ENCODE measurements at places on chromosomes 4 and X.

DNA sequence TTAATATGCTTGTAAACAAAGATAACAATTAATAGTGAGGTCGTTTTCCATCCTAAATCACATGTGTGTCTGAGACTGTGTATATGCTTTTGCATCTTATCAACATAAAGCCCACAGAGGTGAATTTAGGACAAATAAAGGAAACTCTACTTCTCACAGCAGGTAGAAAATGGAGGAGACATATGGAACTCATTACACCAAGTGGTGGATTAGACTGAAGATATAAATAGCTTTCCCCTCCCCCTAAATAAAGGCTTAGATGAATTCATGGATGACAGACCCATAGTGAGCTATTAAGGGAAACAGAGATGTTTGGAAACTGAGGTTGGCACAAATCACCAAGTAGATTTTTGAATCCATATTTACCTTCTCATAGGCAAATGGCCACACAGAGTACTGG lies 79.7 kb downstream of the GRIA3 start:
- DNase-seq = no peak

GRCh38 chr4:21656832-21657231 lies 291.7 kb downstream of the KCNIP4 start:
- DNase-seq = no peak

DNA sequence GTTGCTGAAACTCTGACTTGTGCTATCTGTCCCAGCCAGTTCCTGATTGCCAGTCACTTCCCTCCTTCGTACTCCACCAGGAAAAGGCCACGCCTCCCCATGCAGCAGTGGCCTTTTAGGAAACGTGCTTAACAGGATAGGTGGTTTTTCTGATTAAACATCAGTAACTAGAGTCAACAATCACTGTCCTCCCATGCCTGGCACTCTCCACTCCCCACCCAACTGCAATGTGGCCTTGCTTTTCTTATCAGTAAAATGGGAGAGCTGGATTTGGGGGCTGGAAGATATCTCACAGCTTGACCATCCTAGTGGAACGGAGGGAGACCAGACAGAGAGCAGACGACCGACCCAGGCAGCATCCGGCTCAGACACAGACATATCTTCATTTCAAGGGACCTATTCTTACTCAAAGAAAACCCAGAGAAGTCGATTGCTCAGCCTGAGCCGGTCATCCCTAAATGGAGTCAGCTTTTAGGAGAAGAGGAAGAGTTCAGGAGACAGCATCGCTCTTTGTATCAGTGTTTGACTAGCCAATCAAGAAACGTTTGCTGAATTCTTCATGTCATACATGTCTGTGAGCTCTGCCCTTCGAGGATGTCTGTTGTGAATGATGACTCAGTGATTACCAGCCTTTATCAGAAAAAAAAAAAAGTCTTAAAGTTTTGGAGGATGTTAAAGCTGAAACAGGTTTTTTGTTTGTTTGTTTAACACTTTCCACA lies 12.7 kb upstream of the UBA6 start:
- DNase-seq = no peak

GRCh38 chrX:130295519-130296296 lies 27.0 kb upstream of the ZNF280C start:
- DNase-seq = no peak

- no peak for DNase-seq
Measured at GRCh38 chr4:5300283-5300682, 249.0 kb downstream of the STK32B start.

- no peak for DNase-seq
Measured at GRCh38 chr4:40731792-40732245, 17.9 kb upstream of the NSUN7 start.

- no peak for DNase-seq
Measured at GRCh38 chrX:8692871-8693270, 39.1 kb downstream of the ANOS1 start.

DNA sequence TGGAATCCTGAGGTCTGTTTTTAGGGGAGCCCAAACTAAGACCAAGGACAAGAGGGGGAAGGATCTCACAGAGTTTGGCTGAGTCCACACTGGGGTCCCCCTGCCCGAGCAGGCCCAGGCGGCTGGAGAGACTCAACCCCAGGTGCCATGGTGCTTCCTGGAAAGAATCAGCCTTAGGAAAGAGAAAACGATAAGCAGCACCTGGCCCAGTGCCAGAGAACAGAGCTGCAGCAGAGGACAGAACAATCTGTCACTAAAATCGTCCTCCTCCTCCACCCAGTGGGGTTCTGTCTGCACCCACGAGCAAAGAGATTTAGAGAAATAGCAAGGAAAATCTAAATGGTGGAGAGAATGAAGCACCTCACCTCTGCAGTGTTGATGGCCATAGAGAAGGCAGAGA lies 470.5 kb downstream of the BCOR start:
- no peak for DNase-seq

DNA sequence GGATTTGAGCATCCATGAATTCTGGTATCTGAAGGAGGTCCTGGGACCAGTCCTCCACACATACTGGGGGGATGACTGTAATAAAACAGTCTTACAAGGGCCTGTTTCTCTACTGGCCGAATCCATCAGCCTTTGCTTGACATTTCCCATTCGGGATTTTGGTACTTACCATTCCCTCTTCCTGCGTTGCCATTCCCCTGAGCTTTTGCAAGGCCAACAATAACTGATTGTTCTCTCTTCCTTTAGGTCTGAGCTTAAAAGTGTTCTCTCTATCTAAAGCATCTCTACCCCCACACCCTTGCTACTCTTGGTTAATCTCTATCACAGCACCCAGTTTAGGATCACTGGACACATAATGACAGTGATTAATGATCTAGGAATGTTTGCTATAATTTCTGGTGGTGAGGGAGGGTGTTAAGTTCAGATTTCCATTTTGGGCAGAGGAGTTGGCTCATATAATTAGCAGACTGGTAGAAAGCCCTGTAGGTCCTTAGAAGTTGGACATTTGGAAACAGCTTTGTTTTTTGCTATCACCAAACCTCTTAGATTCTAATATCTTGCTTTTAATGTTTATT lies 29.4 kb downstream of the TMA16 start:
- DNase-seq = no peak

DNA sequence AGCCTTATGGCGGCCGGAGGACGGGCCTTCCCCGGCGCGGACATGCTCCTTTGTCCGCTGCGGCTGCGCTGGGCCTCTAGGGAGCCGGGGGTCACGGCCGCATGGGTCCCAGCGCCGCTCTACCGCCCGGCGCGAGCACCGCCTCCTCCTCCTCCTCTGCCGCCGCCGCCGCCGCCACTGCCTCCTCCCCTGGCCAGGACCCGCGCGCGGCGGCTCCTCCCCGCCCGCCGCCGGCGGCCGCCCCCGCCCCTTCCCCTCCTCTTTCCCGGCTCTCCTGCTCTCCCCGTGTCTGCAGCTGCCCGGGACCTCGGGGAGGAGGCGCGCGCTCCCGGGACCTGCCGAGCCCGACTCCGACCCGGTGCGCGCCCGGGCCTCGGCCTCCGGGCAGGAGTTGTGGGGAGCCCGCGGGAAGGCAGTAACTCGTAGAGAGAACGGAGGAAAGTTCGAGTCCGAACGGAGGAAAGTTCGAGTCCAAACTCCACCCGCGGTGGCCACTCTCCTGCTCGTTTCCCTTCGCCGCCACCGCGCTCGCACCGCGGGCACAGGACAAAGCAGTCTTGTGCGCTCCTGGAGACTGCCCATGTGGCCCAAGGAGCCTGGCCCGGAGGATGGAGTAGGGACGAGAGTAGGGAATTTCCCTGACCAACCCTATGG lies at the start of gene ADGRA3:
Gene ADGRA3 (minus strand): TSS at position 179 of the 654 bp plus-strand sequence. CDS start 282 bp downstream, outside the sequence.
- DNase-seq = no peak

- no peak for DNase-seq
Measured at GRCh38 chr4:122765692-122766352, 33.3 kb downstream of the BBS12 start.

- no peak for DNase-seq
Measured at GRCh38 chrX:8037593-8038348, 110.6 kb upstream of the PNPLA4 start.

GRCh38 chr4:69830560-69831269 lies 29.2 kb downstream of the SULT1E1 start:
- DNase-seq = no peak

GRCh38 chrX:145818186-145819113 lies 821 bp downstream of the SLITRK2 start:
- no peak for DNase-seq

DNA sequence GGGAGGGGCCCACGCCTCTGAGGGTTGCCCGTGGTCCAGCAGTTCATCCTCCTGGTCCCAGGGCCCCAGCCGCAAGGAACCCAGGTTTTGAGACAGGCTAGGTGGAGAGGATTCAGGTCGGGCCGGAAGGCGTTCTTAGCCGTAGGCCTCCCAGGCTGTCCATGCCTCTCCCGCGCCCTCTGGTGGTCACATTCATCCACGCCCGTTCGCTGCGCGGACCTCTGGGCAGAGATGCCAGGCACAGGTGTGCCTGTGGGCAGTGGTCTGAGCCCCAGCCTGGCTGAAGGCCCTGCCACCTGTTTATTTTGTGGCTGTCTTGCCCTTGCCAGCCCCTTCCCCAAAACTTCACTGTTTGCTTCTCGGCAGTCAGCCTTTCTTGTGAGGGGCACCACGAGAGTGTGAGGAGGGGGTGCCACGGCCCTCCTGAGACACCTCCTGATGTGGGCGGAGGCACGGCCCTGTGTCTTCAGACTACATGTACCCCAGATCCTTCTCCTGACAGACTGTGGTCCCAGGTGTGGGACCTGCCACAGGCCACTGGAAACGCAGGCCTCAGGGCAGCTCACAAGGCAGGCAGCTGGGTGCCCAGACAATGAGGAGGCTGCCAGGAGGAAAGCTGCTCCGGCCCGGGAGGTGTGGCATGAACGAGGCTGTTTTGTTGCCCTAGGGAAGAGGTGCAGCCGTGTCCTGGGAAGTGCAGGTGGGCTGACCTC lies 5.0 kb downstream of the UVSSA start:
- DNase-seq = peak; percentile 77

- no peak for DNase-seq
Measured at GRCh38 chr4:8283161-8283560, 13.6 kb downstream of the HTRA3 start.

DNA sequence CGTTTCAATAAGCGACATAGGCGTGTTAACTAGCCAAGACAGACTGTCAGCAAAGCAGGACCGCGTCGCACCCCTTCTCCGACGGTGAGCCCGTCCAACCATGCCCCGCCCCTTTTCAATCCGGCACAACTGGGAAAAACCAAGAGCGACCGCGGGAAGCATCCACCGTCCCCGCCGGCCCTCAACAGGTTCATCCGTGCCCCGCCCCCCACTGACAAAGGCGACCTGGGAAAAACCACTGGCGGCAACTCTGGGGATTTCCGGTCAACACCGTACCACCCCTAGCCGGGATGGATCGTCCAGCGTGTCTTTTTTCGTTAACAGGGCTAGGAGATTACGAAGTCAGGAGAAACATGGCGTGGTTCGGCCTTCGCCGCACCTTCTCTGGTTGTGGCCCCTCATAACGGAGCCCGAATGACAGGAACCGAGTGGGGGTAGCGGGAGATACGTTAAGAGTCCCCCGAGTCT lies 377 bp downstream of the TIMM17B start:
- DNase-seq = no peak

- no peak for DNase-seq
Measured at GRCh38 chr4:154854362-154854761, 73.3 kb downstream of the RBM46 start.

DNA sequence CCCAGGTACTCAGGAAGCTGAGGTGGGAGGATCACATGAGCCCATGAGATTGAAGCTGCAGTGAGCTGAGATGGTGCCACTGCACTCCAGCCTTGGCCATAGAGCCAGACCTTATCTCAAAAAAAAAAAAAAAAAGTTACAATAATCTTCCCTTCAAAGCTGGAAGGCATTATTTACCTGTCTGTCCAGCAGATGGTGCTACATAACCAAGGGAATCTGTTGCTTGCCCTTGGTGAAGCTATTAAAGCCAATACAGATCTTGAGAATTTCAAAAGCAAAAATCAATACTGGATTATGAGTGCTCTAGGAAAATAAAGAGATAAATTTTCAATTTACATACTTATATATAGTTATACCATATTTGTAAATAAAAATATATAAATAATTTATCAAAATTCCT lies 25.9 kb downstream of the PKD2 start:
- peak; percentile 10 for DNase-seq

DNA sequence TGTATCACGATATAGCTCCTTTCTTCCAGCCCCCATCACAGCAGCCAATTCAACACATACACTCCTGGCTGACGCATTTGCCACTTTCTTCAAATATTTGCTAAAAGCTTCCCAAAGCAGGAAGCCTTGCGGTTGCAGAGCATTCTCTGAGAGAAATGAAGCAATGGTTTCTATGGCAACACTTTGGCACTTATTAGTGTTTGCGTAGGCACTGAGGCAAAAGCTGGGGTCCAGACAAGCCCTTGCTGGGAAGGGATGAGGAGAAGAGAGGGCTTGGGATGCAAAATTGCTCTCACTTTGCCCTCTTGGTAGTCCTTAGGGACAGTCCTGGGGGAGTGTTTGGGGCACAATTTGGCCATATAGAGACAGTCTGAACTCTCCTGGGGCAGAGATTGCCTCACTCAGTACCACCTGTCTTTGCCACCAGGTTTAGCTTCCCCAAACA lies 55.0 kb upstream of the PAK3 start:
- no peak for DNase-seq

DNA sequence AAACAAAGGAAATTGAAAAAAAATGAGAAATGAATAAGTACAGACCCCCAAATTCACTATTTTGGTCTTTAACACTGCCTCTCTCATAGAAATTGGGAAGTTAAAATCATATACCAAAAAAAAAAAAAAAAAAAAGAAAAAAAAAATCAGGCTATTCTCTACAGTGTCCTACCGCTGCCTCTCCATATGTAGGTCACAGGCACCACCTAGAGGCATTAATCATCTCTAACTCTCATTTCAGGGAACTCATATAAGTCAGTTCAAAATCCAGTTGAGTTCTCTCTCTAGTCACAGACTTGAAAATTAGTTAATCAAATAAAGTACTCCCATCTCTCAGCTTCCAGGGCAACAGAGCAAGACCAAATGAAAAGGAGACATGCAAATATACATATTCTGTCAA lies 47.9 kb downstream of the COX18 start:
- DNase-seq = no peak

DNA sequence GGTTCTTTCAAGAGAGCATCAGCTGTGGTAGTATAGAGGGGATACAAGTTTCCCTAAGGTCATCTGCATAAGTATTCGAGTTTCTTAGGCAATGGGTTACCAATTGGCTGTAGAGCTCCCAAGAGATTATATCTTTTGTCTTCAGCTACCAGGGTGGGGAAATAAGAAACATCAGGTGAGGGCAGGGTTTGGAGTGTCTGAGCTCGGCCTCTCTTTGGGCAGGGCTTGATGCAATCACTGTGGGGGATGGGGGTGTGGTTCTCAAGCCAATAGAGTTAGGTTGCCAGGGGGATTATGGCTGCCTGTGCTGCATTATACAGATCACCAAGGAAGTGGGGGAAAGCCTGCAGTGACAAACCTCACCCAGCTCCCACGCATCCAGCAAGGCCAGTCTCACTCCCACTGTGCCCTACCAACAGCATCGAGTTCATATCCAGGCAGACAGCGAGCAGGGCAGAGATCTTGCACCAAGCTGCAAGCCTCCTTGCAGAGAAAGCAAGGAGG lies 172.1 kb upstream of the MAGEE2 start:
- DNase-seq = no peak

All from activated CD8-positive, alpha-beta memory T cell treated with anti-CD3 and anti-CD28 coated beads for 4 hours (primary cell).